ENCODE measurements at places on chromosomes 5 and 9.

DNA sequence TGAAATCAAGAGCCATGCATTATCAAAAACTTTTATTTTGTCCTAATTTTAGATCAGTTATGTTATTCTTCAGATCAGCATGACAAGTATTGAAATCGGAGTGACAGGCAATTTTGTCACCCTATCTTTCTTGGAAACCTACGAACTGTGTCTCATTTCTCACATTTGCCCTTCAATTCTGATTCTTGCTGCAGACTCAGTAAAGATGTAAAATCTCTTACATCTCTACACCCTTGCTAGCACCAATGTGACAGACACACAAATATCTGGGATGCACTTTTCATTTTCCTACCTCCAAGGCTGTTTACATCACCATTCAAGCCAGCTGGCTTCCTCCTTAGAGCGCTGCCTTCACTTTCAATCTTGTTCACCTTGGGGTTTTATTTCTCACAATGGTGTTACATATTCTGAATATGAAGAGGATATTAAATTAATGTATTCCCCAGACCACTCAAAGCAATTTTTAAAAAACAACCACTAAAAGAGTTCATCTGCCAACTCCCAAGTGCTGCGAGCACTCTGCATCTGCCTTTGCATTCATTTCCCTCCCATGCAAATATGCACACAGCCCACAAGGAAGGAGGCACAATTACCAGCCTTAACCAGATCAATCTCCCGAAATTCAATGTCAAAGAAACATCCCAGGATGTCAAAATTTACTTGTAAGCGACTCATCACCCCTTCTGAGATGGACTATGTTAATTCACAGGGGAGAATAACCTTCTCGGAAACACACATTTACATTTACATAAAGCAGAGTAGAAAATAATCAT lies 164.3 kb downstream of the ENC1 start:
- no peak for DNase-seq

GRCh38 chr5:32767948-32768467 lies 56.9 kb downstream of the NPR3 start:
- no peak for DNase-seq

GRCh38 chr5:10161778-10162177 lies 87.9 kb downstream of the ATPSCKMT start:
- DNase-seq: no peak

GRCh38 chr9:16524823-16525222 lies 345.6 kb downstream of the BNC2 start:
- DNase-seq: no peak

GRCh38 chr9:33379666-33380389 lies 22.5 kb downstream of the AQP7 start:
- no peak for DNase-seq

- DNase-seq: no peak
Measured at GRCh38 chr5:15597804-15598203, 97.8 kb downstream of the FBXL7 start.

All from activated CD4-positive, alpha-beta memory T cell treated with anti-CD3 and anti-CD28 coated beads, Interleukin-2, amount 10 ng/mL, durations not matched to agents 7 days and 5 days (primary cell).